ENCODE measurements at places on chromosomes 4 and X.

GRCh38 chrX:1006156-1006730, 206.2 kb downstream of the CRLF2 start:
- DNase-seq, result no peak

DNA sequence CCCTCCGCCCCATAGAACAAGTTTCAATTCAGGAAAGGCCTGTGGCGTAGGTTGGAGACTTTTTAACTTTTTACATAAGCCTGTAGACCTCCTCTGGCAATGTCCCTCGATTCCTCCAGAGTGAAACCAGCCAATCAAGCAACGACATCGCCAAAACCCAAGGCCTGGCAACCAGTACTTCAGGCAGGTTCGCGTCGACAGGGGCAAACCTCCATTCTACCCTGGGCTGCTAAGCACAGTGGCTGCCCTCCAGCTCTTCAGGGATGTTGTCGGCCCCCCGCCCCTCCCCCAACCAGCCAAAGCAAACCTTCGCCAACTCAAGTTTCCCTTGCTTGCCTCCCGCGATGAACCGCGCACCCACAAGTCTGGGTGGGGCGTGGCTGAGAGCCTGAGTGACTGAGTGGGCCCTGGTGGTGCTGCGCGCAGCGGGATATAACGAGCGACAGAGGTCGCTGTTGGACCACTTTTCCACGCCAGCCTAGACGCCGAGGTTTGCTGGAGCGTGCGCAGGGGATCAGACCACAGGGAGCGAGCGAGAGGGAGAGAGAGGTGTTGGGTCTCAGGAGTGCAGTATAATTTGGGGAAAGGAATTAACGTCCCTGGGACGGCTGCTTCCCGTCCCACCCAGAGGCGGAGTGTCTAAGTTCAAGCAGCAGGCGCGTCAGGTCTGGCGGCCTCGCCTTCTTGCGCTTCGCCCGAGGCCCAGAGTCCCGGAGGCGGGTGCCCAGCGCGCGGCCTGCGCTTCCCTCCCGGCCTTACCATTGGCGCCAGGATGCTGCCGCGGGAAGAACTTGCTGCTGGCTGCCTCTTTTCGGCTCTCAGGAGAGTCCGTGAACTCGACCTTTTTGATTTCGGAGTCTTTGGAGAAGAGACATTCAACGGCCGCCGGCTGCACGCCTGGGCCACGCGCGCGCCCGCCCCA, 9.0 kb upstream of the PITX2 start:
- peak; percentile 86 for DNase-seq

DNA sequence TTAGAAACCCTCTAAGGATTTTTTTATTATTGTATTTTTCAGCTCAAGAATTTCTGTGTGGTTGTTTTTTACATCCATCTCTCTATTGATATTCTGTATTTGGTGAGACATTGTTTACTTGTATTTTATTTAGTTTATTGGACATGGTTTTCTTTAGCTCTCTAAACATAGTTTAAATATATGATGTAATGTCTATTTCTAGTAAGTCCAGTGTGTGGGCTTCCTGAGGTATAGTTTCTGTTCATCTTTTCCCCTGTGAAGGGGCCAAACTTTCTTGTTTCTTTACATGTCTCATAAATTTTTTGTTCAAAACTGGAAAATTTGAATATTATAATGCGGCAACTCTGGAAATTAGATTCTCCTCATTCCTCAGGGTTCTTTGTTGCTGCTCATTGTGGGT, 28.2 kb upstream of the ATRX start:
- no peak for DNase-seq

- no peak for DNase-seq
Observed at GRCh38 chr4:39029752-39030694, 2.2 kb downstream of the TMEM156 start.

GRCh38 chr4:52714597-52715254, 36.5 kb downstream of the ERVMER34-1 start:
- DNase-seq, result no peak

GRCh38 chr4:121272526-121272925, 108.3 kb downstream of the QRFPR start:
- peak; percentile 44 for DNase-seq

GRCh38 chr4:127143460-127144195, 489.1 kb upstream of the INTU start:
- DNase-seq, result no peak

DNA sequence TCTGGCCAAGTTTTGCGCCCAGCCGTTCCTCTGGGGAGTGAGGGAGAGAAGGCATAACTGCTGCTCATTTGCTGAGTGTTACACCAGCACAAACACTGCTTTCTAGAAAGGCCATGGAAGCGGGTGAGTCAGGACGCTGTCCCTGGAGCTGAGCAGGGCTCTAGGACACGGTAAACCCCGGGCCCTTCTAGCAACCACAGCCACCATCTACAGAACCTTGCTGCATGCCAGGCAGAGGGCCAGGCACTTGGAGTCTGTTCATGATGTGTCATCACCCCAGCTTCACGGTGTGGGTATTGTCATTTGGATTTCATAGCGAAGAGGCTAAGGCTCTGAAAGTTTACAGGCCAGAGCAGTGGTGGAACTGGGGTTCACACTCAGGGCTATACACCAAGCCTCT, 31.8 kb upstream of the C4orf50 start:
- no peak for DNase-seq

GRCh38 chr4:1246111-1246881, 2.6 kb downstream of the CTBP1 start:
- DNase-seq, result no peak

GRCh38 chr4:169142391-169142790, 128.4 kb downstream of the SH3RF1 start:
- peak; percentile 48 for DNase-seq

GRCh38 chr4:169410839-169411770, 140.3 kb upstream of the SH3RF1 start:
- peak; percentile 90 for DNase-seq

DNA sequence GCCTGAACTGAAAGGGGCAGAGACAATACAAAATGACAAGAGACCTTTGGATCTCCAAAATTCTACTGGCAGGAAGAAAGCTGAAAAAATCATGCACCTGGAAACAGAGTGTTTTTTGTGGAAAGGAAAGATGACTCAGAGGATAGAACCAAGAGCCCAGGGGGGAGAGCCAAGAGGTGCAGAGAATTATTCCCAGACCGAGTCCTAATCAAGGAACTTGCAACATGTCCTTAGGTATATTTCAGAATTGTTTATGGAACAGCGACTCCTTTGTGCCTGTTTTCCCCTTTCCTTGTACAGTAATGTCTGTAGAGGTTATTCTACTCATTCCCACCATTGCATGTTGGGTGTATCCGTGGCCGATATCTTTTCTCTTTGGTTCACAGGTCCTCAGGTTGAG, 71.7 kb downstream of the YIPF6 start:
- no peak for DNase-seq

GRCh38 chr4:178612733-178613132, 1170.5 kb upstream of the AGA start:
- DNase-seq, result no peak

DNA sequence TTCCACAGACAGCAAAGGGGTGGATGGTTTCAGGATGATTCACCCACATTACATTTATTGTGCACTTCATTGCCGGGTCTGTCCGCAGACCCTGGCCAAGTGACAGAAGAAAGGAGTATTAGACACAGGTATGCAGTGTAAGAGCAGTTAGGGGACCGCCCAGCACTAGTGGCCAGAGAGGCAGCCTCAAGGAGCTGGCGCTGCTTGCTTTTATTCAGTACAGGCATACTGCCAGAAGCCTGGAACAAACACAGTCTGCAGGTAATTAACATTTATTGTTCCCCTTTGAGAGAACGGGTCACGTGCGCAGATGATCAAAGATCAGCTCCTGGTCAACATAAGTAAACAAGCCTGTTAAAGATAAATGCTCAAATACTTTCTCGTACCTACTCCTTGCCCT, 1639.0 kb upstream of the IGFBP7 start:
- DNase-seq, result no peak

GRCh38 chrX:63400340-63400739, 49.2 kb upstream of the SPIN4 start:
- no peak for DNase-seq

- no peak for DNase-seq
Observed at GRCh38 chrX:131779306-131779705, 235.4 kb downstream of the OR13H1 start.

DNA sequence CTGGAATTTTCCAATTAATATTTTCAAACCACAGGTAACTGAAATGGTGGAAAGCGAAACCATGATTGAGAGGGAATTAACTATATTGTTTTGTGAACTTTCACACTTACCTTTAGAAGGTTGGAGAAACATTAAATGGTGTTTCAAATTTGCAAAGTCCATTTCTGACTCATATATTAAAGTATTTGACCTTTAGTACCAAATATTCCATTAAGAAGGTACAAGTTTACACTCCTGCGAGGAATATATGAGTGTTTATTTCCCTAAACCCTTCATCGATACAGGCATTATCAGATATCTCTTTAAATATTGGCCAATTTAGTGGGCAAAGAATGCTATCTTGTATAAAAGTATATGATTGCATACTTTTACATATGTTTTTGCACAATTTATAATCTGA, 44.1 kb upstream of the NPNT start:
- DNase-seq, result no peak

DNA sequence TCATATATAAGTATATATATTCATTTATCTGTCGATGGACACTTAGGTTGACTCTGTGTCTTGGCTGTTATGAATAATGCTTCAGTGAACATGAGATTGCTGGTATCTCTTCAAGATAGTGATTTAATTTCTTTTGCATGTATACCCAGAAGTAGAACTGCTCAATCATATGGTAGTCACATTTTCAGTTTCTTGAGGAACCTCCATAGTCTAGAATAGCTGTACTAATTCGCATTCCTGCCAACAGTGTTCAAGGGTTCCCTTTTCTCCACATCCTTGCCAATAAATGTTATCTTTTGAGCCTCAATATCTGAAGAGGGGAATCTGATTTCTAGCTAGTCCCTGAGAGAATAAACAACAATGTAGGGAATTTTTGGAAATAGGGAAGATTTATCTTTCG, 32.4 kb upstream of the CCNG2 start:
- DNase-seq, result no peak

DNA sequence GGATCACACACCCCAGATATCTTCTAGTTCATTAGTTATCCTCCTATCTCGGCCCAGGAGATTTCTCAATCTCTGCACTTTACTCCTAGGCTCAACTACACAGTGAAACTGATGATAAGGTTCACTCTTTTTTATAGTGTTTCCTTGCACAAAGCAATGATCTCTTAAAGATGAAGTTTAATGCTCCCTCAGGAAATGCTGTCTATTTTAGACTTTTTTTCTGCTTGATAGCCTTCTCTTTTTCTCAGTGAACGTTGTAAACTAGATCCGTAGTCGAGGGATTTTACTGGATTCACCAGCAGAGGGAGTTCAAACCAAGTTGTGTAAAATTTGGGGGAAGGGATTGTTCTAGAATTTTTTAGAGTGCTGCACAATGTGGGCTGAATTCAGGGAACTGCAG, 269.6 kb downstream of the GBA3 start:
- peak; percentile 10 for DNase-seq

- DNase-seq, result peak; percentile 63
Observed at GRCh38 chr4:6562931-6563901, 11.8 kb upstream of the MAN2B2 start.

GRCh38 chr4:27239641-27240040, 379.0 kb downstream of the STIM2 start:
- peak; percentile 73 for DNase-seq

DNA sequence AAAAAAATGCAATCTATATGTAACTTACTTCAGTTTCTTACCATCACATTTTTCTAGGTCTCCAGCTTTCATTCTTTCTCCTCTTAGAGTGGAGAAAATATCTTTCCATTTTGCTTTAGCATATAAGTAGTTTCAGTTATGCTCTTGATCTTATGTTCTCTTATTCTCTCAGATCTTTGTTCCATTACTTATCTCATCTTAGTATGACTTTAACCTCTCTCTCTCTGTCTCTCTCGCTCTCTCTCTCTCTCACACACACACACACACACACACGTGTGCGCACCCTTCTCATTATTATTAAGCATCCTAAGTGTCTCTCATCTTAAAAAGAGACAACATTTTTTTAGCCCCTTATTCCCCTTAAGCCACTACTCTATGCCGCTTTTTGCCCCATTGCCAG, 92.8 kb downstream of the FAAH2 start:
- no peak for DNase-seq

DNA sequence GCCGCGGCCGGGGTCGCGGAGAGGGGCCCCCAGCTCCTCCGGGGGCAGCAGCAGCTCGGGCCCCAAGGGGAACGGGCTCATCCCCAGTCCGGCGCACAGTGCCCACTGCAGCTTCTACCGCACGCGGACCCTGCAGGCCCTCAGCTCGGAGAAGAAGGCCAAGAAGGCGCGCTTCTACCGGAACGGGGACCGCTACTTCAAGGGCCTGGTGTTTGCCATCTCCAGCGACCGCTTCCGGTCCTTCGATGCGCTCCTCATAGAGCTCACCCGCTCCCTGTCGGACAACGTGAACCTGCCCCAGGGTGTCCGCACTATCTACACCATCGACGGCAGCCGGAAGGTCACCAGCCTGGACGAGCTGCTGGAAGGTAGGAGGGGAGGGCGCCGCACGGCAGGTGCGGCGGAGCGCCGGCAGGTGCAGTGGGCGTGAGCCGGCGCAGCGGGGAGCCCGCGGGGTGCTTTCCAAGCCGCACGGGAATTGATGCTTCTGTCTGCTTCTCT, 886 bp downstream of the DCLK2 start:
- DNase-seq, result peak; percentile 24

DNA sequence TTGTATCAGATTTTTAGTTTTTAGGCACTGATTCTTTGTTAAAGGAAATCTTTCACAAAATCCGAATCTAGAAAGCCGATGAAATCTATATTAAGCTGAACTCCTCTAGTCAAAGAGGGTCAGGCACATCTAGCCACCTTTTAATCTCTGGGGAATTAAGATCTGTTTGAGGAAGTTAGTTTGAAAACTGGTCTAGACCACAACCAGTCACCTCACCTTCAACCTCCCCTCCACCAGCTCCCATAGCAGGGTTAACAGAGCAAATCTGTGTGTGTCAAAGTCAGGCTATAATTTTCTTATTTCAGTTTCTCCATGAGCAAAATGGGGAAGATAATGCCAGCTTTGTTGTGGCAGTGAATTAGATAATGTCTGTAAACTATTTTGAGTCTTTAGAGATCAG, 110.0 kb upstream of the IGFBP7 start:
- DNase-seq, result no peak

DNA sequence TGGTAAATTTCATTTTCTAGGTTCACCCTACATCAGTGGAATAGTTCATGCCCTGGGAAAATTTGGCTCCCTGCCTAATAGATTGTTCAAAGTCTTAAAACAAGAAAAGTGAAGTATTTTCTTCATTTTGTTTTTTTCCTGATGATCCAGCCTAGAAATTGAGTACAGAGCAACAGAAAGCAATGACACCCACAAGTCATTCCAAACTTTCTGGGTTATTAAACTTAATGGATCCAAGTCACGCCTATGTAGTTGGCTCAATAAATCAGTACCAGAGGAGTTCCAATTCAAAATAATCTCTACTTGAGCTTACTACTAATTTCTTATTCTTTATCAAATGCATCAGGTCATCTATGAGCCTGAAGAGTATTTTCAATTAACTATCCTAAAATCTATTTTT, 937.6 kb upstream of the SLIT2 start:
- DNase-seq, result no peak

GRCh38 chr4:173522160-173522950, 7.7 kb downstream of the HAND2 start:
- peak; percentile 93 for DNase-seq
